ENCODE measurements at places on chromosomes 1 and 21. TPM values are rescaled to one million over a fixed set of nuclear protein-coding genes. Genes with fewer than 3 reads are reported as not detected.
A peak's percentile ranks its signal among the peaks of the same experiment; 100 is the strongest.

DNA sequence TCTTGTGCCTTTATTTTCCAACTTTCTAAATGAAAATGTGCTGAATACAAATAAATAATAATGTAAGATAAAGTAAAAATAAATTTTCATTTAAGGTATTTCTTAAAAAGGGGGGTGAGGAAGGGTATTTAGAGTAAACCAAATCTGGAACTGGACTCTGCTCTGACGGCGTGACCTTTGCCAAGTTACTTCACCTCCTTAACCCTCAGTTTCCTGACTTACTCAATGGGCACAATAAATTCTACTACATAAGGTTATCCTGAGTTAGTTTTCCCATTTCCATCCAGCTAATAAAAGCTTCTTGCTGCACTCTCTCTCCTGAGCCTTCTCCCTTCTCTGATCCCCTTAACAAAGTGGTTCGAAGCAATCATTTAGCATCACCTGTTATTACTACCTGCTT lies 93.9 kb downstream of the NID1 start:
- peak overlapping the region; percentile 77 for H3K4me3 ChIP-seq
- peaks cover 2% of the 10 kb centered on the region for H3K27me3 ChIP-seq
- no peak for DNase-seq
- H3K27ac ChIP-seq = peak overlapping the region; percentile 85

- no peak overlapping the region for H3K4me3 ChIP-seq
- peak overlapping the region; percentile 26 for H3K27ac ChIP-seq
- H3K36me3 ChIP-seq = peaks cover 37% of the 10 kb centered on the region
- no peaks in the 10 kb centered on the region for H3K27me3 ChIP-seq
- peaks cover 54% of the 10 kb centered on the region for H3K4me1 ChIP-seq
Observed at GRCh38 chr1:207849646-207850045, 61.3 kb downstream of the CD34 start.

Gene NIT1
- total RNA-seq = 48.2 TPM

Gene DHRS3
- total RNA-seq = 66.4 TPM

GRCh38 chr1:7539769-7540175 lies 231.3 kb upstream of the VAMP3 start:
- H3K4me1 ChIP-seq = no peaks in the 10 kb centered on the region
- H3K4me3 ChIP-seq = no peak overlapping the region
- no peaks in the 10 kb centered on the region for H3K27me3 ChIP-seq
- H3K27ac ChIP-seq = no peak overlapping the region

- no peak for DNase-seq
- H3K27me3 ChIP-seq = no peaks in the 10 kb centered on the region
- H3K4me1 ChIP-seq = no peaks in the 10 kb centered on the region
Observed at GRCh38 chr1:151680826-151681225, 35.8 kb downstream of the CELF3 start.

GRCh38 chr1:224052772-224053171 lies 61.1 kb upstream of the FBXO28 start:
- H3K27me3 ChIP-seq = peaks cover 17% of the 10 kb centered on the region
- no peaks in the 10 kb centered on the region for H3K36me3 ChIP-seq
- no peak for DNase-seq
- no peak overlapping the region for H3K27ac ChIP-seq
- H3K4me3 ChIP-seq = no peak overlapping the region
- peaks cover 2% of the 10 kb centered on the region for H3K4me1 ChIP-seq

- no peak overlapping the region for H3K4me3 ChIP-seq
- no peaks in the 10 kb centered on the region for H3K27me3 ChIP-seq
- no peak for DNase-seq
- no peak overlapping the region for H3K27ac ChIP-seq
- no peaks in the 10 kb centered on the region for H3K4me1 ChIP-seq
Observed at GRCh38 chr21:40641042-40641441, 205.9 kb downstream of the DSCAM start.

GRCh38 chr1:67840449-67840848 lies 7.2 kb upstream of the GNG12 start:
- DNase-seq = no peak
- H3K4me3 ChIP-seq = no peak overlapping the region
- no peaks in the 10 kb centered on the region for H3K4me1 ChIP-seq
- H3K27me3 ChIP-seq = peaks cover 55% of the 10 kb centered on the region

DNA sequence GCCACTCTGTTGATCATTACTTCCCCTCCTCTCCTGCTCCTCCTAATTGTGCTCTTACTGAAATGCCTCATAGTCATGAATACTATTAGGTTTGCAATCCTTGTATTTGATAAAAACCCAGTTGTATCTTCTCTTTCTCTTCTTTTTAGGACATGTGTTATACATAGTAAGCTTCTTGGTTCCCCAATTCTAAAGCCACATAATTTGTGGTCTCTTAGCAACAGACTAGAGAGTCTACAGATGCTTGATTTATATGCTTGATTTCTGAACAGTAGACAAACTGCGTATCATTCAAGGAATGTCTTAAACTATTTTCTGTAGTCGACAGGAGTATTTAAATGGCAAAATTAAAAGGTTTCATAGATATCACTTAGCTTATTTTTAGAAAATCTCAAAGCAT lies 1598.9 kb downstream of the PLA2G4A start:
- DNase-seq = no peak
- no peak overlapping the region for H3K4me3 ChIP-seq
- H3K4me1 ChIP-seq = no peaks in the 10 kb centered on the region
- H3K27me3 ChIP-seq = no peaks in the 10 kb centered on the region
- no peaks in the 10 kb centered on the region for H3K36me3 ChIP-seq

GRCh38 chr21:25360593-25360992 lies 246.7 kb downstream of the MRPL39 start:
- no peak overlapping the region for H3K4me3 ChIP-seq
- no peaks in the 10 kb centered on the region for H3K27me3 ChIP-seq
- no peaks in the 10 kb centered on the region for H3K36me3 ChIP-seq
- peak overlapping the region; percentile 14 for H3K27ac ChIP-seq
- no peak for DNase-seq

DNA sequence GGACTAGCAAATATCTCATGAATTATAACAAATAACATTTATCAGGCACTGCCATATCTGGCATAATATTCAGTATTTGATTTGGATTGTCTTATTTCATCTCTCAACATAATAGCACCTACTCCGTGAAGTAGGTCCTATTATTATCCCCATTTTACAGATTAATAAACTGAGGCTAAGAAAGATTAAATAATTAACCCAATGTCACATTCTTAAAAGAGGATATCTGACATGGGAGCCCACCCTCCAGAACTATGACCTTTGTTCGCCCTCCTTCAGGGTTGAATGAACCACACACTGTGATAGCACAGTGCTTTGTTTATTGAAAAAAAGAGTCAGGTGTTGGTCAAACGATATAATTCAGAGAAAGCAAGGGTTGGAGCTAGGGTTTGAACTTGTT lies 19.4 kb upstream of the MAGI3 start:
- H3K27ac ChIP-seq = no peak overlapping the region
- H3K4me3 ChIP-seq = no peak overlapping the region
- H3K27me3 ChIP-seq = peaks cover 15% of the 10 kb centered on the region

DNA sequence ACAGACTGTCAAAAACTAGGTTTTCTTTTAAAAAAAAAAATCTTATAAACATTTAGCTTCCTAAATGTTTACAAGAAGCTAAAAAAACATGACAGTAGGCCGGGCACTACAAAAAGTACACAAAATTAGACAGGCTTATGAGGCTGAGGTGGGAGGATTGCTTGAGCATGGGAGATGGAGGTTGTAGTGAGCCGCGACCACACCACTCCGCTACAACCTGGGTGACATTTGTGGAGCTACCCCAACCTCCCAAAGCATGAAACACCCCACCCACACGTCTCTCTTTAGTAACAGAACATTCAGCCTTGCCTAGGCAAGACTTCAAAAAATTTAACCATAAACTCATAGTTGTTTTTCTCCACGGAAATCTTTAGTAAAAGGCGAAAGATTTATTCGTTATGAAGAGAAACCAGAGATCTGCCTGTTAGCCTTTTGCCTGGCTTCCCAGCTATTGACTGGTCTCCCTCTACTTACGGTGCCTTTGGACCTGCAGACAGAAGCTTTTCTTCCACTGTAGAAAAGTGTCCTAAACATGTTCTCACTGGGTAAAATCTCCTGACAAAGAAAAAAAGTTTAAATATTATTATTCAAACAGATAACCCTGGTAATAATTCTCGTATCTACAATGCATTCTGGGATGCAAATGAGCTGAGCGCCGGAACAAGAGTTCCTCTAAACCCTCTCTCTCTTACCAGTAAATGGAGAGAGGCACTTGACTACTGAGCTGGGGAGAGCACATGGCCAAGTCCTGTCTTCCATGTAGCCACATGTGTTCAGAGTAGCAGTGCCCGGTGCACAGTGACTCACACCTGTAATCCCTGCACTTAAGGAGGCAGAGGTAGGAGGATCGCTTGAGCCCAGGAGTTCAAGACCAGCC lies 9.2 kb downstream of the RNU5D-1 start:
- H3K4me3 ChIP-seq = peak overlapping the region; percentile 75
- peak overlapping the region; percentile 97 for H3K27ac ChIP-seq
- H3K27me3 ChIP-seq = no peaks in the 10 kb centered on the region
- H3K36me3 ChIP-seq = peaks cover 17% of the 10 kb centered on the region
- peak; percentile 94 for DNase-seq
- peaks cover 69% of the 10 kb centered on the region for H3K4me1 ChIP-seq

DNA sequence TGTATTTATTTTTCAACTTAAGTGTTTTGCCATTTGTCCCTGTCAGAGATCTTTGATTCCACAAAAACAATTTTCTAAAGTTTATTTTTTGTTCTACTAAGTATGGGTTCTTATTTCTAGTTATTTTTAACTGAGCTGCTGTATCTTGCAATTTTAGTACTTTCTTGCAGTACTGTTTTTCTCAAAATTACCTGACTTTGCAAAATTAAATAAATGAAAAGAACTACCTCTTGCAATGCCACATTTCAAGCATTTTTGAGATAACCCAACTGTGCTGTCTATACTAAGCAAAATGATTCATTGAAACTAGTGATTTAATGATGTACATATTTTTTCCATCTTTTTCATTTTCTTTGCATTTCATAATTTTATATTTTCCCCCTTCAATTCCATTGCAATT lies 71.5 kb upstream of the ADGRL2 start:
- no peaks in the 10 kb centered on the region for H3K4me1 ChIP-seq
- H3K36me3 ChIP-seq = no peaks in the 10 kb centered on the region
- H3K27me3 ChIP-seq = no peaks in the 10 kb centered on the region
- H3K27ac ChIP-seq = no peak overlapping the region
- no peak overlapping the region for H3K4me3 ChIP-seq

Gene FAM72D
- 7.5 TPM for total RNA-seq

Gene TRIM45
- 0.62 TPM for total RNA-seq

Gene MARK1
- not detected for total RNA-seq

DNA sequence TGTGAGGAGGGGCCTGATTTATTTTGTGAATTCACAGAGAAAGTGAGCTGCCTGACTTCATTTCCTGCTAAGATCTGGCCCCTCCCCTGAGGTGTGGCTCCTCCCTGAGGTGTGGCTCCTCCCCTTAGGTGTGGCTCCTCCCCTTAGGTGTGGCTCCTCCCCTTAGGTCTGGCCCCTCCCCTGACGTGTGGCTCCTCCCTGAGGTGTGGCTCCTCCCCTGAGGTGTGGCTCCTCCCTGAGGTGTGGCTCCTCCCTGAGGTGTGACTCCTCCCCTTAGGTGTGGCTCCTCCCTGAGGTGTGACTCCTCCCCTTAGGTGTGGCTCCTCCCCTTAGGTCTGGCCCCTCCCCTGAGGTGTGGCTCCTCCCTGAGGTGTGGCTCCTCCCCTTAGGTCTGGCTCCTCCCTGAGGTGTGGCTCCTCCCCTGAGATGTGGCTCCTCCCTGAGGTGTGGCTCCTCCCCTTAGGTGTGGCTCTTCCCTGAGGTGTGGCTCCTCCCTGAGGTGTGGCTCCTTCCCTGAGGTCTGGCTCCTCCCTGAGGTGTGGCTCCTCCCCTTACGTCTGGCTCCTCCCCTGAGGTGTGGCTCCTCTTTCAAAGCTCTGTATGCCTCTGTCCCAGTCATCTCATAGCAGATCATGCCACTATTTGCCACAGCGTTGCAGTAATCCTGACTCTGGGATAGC lies 26.9 kb upstream of the LRRC3 start:
- H3K36me3 ChIP-seq = peaks cover 16% of the 10 kb centered on the region
- peak; percentile 88 for DNase-seq
- no peak overlapping the region for H3K4me3 ChIP-seq
- no peak overlapping the region for H3K27ac ChIP-seq

DNA sequence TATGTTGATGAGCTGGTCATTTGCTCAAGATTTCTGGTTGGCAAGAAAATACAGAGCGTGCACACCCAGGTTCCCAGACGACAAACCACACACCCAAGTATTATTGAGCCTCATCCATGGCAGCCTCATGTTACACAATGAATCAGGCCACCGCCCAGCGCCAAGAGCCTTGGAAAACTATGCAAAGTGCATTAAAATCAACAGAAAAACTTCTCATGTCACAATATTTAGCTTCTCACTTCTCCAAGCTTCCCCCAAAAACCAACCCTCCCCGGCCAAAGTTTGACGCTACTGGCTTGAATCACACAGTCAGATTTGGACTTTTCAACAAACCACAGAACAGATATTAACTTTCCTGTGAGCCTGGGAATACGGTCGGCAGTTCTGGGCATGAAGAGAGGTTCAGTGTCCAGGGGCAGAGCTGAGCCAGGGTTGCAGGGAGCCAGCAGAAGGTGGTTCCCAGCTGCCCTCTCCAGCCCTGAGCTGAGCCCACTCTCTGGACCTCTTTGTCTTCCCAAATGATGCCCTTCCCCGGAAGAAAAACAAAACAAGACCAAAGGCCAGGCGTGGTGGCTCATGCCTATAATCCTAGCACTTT lies 71.1 kb downstream of the SETD4 start:
- no peak overlapping the region for H3K27ac ChIP-seq
- no peak overlapping the region for H3K4me3 ChIP-seq
- H3K27me3 ChIP-seq = peaks cover 7% of the 10 kb centered on the region

DNA sequence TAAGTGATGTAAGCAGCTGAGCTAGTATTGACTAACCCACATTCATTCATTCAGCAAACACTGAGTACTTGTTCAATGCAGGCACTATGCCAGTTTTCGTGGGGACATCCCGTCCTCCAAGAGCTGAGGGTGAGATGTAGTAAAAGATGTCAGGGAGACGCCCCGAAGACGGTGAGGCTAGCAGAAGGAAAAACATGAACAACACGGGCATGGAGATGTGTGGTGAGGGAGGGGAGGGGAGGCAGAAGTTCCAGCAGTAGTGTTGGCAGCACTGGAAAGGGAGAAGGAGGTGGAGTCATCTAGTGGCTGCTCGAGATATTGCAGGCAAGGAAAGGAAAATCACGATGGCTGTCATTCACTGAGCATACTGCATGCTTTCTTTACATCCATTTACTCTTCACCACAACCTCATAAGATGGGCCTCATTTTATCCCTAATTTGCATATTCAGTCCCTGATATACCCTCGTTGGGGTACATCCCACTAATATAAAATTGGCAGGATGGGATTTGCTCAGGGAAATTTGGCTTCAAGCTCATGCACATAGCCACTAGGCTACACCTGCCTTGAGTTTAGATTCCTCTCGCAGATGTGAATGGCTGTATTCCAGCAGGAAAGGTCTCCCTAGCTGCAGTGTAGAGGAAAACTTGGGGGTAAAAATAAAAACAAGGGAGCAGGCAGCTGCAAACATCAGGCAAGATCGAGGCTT lies 14.5 kb downstream of the PDZK1IP1 start:
- peak; percentile 86 for DNase-seq
- no peaks in the 10 kb centered on the region for H3K36me3 ChIP-seq
- peaks cover 11% of the 10 kb centered on the region for H3K4me1 ChIP-seq
- peaks cover 17% of the 10 kb centered on the region for H3K27me3 ChIP-seq
- no peak overlapping the region for H3K4me3 ChIP-seq
- no peak overlapping the region for H3K27ac ChIP-seq
